ENCODE measurements at places on chromosomes 6 and 20.

DNA sequence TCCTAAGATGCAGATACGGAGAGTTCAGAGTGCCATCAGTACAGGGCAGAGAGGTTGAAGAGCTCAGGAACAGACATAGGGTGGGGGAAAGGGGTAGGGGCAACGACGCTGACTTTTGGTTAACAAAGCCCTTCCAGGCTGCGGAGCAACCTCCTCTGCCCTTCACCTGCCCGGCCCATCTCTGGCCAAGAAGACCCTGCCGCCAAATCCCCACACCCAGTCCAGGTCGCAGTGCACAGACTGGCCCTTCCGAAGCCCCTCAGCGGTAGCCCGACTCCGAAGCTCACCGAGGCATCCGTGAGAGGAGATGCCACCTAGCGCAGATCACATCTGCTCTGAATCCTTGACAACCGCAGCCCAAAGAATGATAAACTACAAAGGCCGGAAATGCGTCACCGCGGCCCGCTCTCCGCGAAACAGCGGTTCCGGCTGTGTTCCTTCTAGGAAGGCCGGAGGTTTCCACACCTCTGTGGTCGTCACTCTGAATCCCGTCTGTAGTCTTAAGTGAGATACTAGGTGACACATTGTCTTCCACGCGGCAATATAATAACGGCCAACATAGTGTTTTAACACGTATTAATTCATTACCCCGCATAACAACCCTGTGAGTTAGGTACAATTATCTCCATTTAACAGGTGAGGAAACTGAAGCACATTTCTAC is at the start of gene ZSCAN23:
Gene ZSCAN23, minus strand, starts transcription at position 380 of the 662 bp plus-strand sequence. CDS start 7,225 bp downstream, outside the sequence.
- DNase-seq, result peak; percentile 90

- DNase-seq, result no peak
Observed at GRCh38 chr6:53746442-53747103, 48.2 kb upstream of the LRRC1 start.

DNA sequence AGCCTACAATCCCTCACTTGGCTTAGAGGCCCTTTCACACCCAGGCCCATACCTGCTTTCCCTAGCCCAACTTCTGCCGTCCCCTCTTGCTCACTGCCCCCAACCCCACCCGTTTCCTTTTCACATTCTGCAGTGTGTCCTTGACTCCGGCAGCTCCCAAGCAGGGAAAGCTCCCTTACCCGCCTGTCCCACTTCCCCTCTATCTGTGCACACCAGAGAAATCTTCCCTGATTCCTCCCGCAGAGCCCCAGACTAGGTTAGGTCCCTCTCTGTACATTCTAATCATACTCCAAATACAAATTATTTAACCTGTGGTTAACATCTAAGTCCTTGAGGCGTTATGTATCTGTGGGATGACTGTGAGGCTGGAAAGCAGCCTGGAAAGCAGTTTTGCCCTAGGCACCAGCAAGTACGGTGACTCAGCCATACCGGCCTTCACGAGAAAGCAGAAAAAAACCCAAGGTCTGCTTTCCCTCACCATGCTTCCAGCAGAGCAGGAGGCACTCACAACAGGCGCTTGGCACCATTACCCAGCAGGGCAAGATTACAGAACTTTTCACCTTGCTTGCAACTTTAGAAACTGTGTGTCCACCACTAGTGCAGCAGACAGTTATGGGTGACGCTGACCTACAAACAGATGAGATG is 22.3 kb downstream of the ELOVL5 start:
- peak; percentile 65 for DNase-seq

GRCh38 chr6:88174906-88175305 is 8.8 kb upstream of the CNR1 start:
- DNase-seq, result no peak

DNA sequence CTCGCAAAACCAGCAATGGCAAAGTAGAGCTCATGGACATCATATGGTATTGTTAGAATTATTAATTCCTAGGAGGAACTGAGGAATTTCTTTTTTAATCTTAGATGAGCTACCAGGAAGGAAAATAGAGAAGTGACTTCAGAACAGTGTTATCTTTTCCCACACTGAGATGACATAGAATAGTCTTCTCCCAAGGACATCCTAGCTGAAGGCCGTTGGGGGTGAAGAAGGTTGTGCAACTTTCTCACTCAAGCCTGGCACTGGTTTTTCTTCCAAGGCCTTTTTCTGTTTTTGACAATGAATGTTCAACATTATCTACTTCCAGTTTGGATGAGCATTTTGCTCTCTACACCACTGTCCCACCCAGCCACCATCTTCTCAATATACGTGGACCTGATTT is 35.8 kb upstream of the MAS1 start:
- no peak for DNase-seq

DNA sequence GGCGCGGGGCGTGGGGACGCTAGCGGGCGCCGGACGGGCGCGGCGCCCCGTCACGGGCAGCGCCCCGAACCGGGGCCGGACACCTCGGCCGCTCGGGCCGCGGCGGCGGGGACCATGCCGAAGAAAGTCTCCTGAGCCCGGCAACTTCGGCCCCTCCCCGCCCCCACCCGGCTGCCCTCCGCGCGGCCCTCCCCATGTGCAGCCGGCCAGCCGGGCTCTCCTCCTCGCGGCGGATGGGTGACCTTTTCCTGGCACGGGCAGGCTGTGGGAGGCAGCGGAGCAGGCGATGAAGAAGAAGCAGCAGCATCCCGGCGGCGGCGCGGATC is 278 bp downstream of the UST start:
- peak; percentile 62 for DNase-seq

DNA sequence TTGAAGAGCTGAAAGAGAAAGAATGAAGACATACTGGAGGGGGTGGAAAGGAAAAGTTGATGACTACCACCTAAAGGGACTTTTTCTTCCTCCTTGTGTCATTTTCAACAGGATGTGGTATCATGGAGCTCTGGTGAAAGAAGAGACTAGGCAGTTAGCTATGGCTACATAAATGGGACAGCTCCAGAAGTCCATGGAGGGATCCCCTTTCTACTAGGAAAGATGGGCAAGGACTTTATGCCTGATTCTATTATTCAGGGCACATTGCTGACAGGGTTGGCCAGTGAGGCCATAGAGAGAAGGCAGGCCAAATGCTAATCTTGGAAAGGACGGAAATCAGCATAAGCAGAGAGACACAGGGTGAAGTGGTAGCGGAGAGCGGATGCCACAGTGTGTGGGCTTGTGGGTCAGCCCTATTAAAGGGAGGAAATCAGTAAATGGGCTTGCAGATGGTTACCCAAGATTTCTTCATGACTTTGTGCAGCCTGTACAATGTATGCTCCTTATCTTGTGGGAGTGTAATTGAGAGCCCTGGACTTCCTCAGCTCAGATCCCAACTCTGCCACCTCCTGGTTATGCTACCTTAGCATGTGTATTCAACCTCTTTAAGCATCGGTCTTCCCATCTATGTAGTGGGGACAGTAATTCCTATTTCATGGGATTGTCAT is 77.4 kb upstream of the TMEM170B start:
- no peak for DNase-seq

DNA sequence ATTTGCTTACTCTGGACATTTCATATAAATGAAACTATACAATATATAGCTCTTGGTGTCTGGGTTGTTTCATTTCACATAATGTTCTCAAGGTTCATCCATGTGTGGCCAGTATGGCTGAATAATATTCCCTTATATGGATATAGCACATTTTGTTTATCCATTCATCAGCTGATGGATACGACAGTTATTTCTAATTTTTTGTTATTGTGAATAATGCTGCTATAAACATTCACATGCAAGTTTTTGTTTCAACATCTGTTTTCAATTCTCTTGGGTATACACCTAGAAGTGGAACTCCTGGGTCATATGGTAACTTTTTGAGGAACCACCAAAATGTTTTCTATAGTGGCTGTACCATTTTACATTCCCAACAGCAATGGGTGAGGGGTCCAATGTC is 101.1 kb downstream of the CDK19 start:
- no peak for DNase-seq

DNA sequence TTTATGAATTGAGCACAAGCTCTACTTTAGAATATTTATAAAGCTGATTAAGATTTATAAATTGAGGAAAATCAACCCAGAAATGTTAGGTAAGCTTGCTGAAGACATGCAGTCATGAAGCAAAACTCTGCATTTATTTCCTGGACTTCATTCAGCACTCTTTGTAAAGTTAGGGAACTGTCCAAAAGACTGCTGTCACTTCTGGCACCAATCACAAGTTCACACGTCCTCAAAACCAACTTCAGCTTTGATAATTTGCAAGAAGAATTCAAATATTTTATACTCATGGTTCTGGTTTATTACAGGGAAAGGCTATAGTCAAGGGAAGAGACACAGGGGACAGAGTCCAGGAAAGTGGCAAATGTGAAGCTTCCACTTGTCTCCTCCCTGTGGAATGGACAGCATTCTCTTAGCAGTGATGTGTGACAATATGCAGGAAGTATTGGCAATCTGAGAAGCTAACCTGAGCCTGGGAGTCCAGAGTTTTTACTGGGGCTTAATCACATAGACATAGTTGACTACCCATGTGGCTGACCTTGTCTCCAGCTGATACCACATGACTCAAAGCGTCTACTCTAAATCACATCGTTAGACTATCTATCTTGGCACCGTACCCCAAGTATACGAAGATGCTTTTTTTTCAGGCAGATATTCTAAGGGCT is 85.4 kb downstream of the PPP1R14C start:
- DNase-seq, result no peak

- DNase-seq, result no peak
Observed at GRCh38 chr6:83008626-83009025, 57.0 kb downstream of the UBE3D start.

All from left cardiac atrium (tissue), 4 donors.